ENCODE measurements at places on chromosomes 4 and X.

DNA sequence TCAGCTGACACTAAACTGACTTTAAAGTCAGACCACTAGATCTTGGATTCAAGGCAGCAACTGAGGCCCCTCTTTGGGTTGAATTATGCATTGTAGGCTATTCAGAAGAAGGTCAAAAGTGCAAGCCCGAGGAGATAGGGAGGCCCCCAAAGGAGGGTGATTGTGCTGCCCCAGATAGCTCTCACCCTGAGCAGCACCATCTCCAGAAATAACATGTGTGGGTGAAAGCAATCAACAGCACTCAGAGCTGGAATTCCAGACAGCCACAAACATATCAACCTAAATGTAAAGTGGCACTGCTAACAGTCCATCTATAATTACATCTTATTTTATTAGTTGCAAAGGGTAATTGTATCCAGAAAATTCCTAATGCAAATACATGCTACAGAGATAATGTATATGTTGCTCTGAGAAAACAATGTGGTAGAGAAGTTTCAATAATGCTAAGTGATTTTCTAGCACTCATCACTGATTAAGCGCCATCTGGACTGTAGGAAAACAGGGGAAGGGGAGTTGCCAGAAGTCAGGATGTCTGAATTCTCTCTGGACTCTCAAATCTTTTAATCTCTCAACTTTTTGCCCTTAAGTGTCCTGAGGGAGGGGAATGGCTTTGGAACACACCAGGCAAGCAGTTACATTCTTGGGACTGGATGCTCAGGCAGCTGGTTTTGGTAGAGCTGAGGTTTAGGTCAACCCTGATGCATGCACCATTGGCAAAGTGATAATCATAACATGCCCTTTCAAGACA is 61.8 kb upstream of the SFRP2 start:
- no peak for DNase-seq

- peak; percentile 25 for DNase-seq
These were observed 127.1 kb downstream of the FBXO8 start for GRCh38 chr4:174156239-174156826.

DNA sequence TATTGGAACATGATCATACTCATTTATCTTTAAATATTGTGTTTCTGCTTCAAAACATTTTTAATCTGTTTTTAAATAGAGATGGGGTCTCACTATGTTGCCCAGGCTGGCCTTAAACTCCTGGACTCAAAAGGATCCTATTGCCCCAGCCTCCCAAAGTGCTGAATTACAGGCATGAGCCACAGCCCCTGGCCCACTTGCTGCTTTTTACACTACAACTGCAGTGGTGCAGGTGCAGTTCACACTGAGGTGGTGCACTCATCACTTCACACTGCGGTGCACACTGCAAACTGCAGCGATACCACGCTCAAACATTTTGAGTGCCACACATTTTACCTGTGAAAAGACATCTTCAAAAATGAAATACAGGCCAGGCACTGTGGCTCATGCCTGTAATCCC is 10.8 kb downstream of the RPS3A start:
- no peak for DNase-seq

GRCh38 chr4:24604558-24605214 is 20.3 kb upstream of the DHX15 start:
- no peak for DNase-seq

DNA sequence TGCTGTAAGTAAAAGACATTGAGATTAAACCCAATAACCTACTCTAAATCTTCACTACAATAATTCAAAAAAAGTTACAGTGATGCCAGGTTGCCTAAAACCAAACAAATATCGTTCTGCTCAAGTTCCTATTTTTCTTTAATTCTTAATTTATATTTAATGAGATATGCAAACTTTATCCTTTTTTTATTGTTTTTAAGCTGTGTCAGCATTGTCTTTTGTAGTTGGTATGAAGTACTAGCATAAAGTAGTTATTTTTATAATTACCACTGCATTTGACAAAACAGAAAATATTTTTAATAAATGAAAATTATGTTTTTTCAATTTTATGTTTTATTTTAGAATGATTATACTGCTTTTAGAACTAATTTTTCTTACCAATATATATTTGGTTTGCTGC is 1431.1 kb upstream of the PCDH7 start:
- DNase-seq: no peak

DNA sequence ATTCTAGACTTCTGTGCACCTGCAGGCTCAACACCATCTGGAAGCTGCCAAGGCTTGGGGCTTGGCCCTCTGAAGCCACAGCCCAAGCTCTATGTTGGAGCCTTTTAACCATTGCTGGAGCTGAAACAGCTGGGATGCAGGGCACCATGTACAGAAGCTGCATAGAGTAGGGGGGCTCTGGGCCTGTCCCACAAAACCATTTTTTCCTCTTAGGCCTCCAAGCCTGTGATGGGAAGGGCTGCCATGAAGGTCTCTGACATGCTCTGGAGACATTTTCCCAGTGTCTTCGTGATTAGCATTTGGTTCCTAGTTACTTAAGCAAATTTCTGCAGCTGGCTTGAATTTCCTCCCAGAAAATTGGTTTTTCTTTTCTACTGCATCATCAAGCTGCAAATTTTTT is 999.3 kb upstream of the GRIA3 start:
- DNase-seq: no peak

DNA sequence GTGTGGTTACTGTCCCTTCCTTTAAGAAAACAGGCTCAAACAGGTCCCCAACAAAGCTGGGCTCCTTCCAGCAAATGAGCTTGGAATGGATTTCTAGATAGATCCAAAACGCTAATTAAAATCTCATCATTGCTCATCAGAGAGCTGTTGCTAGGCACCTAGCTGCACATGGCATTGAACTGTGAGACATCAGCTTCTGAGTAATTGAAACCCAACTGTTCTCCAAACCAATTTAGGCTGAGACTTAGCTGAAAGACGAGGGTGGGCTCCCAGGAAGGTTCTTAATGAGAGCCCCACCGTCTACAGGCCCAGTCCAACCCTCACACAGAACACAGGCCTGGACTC is 59.1 kb downstream of the FAM184B start:
- no peak for DNase-seq

DNA sequence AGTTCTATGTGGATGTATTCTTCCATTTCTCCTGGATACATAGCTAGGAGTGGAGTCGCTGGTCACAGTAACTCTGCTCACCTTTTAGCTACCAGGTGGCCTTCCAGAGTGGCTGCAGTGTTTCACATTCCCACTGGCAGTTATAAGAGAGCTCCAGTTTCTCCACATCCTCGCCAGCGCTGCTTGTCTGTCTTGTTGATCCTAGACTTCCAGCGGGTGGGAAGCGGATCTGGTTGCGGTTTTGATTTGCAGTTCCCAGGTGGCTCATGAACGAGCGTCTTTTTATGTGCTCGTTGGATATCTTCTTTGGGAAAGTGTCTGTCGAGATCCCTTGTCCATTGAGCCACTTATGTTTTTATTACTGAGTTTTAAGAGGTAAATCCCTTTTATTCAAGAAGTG is 11.6 kb downstream of the TACC3 start:
- DNase-seq: no peak

- no peak for DNase-seq
These were observed 170.1 kb upstream of the SCML1 start for GRCh38 chrX:17567187-17567586.

- DNase-seq: no peak
These were observed 925.8 kb downstream of the FSTL5 start for GRCh38 chr4:161238033-161238432.

DNA sequence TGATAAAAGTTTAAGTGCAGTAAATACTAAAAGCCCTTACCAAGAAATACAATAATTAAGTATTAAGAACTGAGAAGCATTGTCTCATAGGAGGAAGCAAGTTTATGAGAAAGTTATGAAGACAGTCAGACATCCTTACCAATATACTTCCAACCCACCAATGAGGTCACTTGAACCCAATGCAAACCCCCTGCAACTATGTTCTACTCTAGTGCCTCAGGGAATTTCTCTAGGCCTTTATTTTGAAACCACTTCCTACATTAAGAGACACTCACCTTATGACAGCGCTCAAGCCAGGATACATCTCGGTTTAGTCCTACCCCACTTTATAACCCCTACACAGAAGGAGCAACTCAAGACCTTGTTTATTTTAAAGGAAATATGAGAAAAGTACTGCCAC is 61.3 kb downstream of the STPG2 start:
- no peak for DNase-seq

DNA sequence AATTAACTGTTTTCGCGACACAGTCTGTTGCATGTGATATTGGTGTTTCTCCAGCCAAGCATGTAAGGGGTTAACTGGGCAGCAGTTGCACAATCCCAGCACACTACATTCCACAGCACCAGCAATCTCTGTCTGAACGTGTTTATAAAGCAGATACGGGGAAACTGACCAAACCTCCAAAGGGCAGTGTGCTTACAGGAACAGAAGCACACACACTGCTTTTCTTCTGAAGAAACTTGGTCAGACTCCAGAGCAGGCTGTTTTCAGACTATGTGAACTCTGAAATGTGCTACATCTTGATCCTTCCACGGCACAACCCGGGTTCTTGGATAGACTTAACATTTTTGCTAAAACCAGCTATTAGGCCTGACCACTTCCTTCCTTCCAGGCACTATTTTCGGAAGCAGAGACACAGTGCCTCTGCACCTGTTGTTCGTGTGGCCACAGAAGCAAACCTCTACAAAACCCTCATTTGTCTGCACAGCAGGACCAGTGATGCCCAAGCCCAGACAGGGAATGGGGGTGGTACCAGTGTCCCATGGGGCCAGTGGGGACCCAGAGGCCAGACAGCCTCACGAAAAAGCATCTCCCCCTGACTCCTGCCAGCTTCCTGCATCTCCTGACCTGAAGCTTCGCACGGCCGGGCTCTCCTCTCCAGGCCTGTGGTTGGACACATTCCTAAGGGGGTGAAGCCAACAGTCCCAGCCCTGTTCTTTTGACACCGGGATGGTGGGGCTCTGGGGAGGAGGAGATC is 90.1 kb downstream of the IRF2 start:
- no peak for DNase-seq

DNA sequence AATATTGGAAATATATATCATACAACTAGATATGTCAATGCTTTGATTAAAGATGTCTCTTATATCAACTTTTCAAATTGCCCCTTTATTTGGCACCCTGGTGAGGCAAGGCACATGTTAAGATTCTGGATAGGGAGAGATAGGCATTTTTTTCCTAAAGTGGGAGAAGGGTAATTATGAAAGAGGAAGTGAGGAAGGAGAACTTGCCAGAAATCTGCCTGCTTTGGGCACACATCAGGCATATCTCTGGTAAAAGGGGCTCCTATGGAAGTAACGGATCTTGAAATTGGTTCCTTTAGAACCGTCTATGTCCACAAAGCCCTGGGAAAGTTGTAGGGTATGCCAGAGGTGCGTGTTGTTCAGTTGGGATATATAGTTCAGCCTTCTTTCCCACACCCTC is 5.7 kb downstream of the IL15 start:
- no peak for DNase-seq

- no peak for DNase-seq
These were observed 4.0 kb downstream of the EFNB1 start for GRCh38 chrX:68832516-68833447.

- no peak for DNase-seq
These were observed 148.9 kb downstream of the STIM2 start for GRCh38 chr4:27009539-27009938.

- DNase-seq: no peak
These were observed 8.4 kb downstream of the TEC start for GRCh38 chr4:48261281-48261680.

DNA sequence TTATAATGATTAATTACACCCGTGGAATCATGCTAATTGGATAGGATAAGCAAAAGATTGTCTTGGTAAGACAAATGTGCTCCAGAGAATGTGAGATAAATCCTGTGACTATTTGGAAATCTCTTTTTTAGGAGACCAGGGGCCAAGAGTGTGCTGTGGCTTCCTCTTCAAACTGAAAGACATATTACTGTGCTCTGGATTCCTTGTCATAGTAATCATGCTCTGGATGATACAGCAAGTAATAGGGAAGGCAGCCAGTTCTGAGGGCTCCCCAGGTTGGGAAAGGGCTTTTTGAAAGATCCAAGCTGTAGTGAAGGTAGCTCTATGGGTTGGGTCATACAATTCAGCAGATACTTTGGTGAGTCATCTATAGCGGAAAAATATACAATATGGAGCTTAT is 600.5 kb downstream of the PCDH18 start:
- no peak for DNase-seq

DNA sequence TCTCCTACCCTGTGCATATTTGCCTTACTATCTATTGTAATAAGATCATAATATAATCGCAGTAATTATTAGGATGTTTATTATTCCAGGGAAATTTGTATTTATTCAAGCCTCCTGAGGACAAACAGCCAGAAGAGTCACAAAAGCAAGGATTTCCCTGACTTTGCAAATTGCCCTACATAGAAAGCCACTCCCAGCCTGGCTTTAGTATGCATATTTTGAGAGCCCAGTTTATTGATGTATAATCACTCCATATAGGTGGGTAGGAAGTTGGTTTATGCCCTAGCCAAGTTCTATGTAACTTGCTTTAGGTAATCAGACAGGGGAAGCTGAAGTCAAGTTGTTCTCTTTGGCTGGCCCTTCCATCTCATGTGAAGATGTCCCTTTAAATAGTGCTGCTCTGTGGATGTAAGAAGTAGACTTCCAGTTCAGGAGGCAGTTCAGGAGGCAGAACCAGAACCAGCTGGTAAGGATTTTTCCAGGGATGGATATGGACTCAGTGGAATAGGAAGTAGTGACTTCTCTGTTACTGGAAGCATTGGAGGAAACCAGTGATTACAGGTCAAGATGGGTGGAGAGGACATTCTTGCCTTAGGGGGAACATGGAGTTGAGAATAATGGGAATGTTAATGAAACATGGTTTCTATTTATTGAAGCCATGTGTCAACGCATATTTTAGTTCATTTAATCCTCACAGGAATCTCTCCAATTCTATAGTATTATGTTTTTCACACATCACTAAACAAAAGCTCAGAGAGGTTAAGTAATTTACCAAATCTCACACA is 70.5 kb upstream of the KIT start:
- no peak for DNase-seq

- no peak for DNase-seq
These were observed 1175.6 kb downstream of the TECRL start for GRCh38 chr4:63233671-63234070.

DNA sequence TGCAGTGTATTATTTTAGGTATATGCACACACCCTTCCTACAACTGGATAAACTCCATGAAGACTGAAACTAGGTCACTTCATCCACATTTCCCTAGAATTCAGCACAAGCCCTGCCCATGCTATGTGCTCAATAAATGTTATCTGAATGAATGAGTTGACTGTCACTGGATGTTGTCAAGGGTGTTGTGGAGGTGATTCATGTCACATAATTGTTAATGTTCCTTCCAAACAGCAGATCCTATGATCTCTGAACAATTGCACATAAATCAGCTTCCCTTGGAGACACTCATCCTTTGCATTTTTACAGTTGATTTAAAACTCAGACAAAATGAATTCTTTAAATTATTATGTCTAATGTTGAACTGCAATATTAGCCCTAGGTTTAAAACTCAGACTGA is 154.7 kb downstream of the TSPAN5 start:
- no peak for DNase-seq

- no peak for DNase-seq
These were observed 49.8 kb downstream of the TMEM144 start for GRCh38 chr4:158259955-158260575.

DNA sequence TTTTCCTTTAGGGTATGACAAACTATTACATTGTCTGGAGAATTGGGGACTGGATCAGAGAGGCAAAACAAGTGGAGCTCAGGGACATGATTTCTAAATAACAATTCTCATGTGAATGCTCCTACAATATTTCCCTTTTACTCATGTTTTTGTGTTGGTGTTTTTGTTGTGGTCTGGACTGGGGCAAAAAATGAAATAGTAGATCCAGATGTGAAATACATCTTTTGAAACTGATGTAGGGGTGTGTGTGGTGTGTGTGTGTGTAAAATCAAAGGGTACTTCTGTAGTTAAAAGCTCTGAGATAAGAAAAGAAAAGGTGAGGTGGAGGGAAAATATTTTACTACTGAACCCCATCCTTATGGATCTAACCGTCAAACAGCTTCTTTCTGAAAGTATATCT is 188.4 kb upstream of the RPL34 start:
- no peak for DNase-seq
